ENCODE measurements at places on chromosomes 1 and 21.

GRCh38 chr1:71267220-71267619 lies 186.4 kb upstream of the ZRANB2 start:
- no peak for DNase-seq

DNA sequence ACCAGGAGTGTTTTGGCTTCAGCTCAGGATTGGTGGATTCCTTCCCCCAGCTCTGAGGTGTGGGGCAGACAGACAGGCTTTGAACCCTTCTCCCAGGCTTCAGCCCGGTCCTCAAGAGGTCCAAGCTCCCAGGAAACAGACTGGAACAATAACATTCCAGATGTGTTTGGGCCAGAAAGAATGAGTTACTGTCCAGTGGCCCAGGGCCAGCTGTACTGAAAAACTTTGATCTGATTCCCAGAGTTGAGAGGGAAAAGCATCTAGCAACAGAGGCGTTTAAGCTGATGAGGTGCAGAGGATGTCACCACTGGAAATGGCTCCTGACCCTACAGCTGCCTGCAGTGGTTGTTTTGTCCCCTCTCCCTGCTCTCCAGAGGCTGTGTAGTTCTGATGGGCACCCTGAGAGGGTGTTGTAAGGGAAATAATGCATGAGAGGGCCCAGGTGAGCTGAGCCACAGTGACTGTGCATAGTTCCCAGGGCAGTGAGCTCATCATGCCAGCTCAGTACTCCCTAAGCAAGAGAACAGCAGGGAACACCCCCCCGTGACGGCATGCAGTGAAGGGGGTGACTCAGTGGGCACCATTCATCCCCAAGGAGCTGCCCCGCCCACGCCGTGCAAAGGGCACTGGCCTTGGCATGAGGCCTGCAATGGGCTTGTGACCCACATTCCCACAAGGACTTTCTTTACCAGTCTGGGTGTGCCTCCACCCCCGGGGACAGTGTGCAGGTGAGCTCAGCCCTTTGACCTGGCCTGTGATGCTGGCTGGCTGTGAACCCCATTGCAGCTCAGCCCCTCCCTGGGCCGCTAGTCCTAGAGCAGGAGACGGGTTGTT lies 13.8 kb upstream of the SFN start:
- no peak for DNase-seq

DNA sequence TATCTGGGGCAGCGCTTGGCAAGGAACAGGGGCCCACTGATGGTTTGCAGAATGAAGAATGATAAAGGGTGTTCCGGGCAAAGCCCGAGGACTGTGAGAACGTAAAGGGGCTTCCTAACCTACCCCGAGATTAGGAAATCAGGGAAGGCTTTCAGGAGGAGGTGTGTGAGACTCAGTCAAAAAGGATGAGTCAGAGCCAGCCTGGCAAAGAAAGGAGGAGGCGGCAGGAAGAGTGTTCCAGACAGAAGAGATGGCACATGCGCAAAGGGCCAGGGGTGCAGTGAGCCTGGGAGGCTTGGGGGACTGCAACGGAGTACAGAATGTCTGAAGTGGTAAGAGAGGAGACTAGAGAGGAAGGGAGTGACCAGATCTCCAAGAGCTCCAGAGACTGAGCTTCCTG lies 70.3 kb downstream of the RAP1GAP start:
- DNase-seq = no peak

GRCh38 chr1:230048322-230048721 lies 18.7 kb upstream of the GALNT2 start:
- no peak for DNase-seq

DNA sequence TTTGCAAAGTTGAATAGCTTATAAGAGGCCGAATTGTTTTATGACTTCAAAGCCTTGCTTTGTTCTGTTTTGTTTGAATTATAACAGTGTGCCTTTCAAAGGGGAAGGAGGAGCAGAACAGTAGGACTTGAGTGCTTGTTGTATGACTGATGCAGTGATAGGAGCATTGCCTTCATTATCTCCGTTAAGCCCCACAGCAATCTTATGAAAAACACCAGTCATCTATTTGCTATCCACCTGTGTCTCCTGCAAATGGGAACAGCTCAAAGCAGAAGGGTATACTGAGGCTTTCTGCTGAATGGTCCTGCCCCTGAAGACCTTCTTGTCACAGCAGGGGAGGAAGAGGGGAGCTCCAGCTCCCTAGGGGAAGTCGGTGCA lies 127.5 kb downstream of the RNF220 start:
- DNase-seq = no peak

GRCh38 chr1:55037733-55038551 lies 1.4 kb upstream of the PCSK9 start:
- no peak for DNase-seq

DNA sequence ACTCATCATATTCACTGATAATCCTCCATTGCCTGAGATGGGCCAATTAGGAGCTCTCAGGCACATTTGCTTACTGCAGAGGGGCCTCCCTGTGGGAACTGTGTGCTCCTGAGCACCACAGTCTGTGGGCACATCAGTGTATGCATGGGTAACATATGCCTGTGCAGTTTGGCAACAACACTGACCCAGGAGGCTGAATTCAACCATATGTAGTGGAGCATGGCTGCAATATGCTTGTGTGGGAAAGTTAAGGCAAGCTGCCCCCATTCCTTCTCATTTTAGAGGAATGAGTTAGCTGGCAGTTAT lies 11.8 kb upstream of the FMOD start:
- DNase-seq = no peak

DNA sequence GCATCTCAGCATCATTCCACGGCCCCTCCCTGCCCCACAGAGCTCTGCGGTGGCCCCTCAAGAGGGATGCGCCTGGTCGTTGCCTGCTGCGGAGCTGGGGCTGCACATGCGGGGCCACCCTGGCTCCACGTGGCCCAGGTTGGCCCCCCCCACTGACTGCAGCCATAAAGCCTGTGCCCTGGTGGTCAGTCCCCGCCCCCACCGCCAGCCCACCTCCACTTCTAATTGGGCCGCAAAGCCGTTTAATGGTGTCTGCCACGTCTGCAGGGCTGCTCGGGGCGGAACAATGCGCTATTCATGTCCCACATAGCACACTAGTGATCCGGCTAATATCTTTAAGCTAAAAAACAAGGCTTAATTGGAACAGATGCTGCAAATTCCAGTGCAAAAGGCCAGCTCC lies 33.5 kb upstream of the ACTRT2 start:
- DNase-seq = no peak

DNA sequence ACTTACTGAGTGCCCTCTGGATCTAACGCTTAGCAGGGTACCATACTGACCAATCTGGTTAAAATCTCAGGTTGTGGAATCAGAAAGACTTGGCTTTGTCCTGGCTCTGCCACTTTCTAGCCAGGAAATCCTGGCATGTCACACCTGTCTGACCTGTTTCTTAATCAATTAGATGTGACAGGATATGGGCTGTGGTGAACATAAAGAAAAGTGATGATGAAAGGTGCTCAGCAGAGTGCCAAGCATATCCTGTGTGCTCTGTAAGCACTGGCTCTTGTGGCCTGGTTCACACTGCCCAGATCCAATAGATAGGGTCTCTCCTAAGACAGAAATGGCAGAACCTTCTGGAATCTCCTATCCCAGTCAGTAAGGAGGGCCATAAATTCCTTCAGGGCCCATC lies 53.9 kb downstream of the PHC2 start:
- no peak for DNase-seq

DNA sequence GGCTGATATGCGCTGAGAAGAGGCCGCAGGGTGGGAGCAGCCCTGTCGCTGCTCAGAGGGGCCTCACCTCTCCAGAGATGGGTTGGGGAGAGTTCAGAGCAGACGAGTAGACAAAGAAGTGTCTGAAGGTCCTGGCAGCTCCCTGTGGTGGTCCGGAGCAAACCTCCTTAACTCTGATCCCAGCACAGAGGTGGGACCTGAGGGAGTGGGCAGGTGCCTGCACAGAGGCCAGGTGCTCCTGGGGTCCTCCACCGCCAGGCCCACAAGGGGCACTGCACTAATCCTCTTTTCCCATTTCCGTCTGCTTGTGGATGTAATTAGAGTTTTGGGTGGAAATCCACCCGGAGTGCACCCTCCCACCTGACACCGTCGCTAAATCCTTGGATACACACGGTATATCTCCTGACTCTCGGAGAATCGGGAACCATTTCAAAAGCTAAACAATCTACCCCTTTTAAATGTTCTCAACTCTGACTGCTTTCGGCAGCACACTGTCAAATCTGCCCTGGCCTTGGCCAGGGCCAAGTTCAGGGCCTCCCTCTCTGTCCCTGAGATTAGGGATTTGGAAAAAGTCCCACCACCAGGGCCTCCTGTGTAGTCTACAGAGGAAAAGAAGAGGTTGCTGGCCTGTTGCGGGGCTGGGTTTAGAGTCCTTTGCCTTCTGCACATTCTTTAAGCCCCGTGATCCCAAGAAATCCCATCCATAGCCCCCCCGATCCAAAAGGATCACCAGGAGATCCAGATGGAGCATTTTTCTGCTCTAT lies 22.4 kb downstream of the CASZ1 start:
- DNase-seq = no peak

DNA sequence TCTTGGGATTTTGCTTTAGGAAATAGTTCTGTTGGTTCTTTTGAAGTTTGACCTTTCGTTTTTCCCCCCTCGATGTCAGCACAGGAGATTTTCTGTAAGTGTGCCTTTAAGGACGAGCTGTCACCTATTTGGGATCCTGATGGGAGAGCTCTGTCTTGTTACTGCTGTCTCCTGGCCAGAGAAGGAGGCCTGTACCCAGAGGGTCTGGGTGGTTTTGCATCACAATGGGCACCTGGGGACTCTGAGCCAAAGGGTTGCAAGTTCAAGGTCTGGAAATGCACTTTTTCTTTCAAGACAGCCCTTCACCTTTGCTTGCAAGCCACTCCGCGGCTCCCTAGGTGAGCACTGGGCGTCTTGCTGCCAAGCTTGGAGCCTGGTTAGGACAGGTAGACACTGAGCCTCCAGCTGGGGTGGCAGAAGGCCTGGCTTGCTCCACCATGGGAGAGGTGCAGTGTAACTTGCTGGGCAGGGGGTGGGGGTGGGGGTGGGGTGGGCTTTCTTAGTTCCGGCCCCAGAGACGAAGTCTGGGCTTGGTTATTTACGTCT lies 2.9 kb downstream of the AJAP1 start:
- DNase-seq = no peak

Data from heart right ventricle (tissue), 16 donors.